ENCODE measurements at places on chromosomes 4 and X.

DNA sequence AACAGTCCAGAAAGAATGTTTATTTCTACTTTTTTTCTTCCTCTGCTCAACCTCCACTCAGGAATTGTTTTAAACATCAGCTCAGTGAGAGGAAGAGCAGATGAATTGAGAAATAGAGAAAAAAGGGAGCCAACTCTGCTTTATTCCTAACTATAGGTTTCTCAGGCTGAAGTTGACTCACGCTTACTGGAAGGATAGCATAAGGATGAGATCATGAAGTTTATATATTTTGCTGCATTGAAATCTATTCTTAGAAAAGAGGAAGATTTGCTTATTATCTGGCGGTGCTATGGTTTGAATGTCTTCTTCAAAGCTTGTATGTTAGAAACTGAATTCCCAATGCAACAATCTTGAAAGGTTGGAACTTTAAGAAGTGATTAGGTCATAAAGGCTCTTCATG lies 1673.4 kb upstream of the PCDH7 start:
- DNase-seq = no peak

- no peak for DNase-seq
Measured at GRCh38 chr4:165470009-165470408, 91.2 kb downstream of the CPE start.

DNA sequence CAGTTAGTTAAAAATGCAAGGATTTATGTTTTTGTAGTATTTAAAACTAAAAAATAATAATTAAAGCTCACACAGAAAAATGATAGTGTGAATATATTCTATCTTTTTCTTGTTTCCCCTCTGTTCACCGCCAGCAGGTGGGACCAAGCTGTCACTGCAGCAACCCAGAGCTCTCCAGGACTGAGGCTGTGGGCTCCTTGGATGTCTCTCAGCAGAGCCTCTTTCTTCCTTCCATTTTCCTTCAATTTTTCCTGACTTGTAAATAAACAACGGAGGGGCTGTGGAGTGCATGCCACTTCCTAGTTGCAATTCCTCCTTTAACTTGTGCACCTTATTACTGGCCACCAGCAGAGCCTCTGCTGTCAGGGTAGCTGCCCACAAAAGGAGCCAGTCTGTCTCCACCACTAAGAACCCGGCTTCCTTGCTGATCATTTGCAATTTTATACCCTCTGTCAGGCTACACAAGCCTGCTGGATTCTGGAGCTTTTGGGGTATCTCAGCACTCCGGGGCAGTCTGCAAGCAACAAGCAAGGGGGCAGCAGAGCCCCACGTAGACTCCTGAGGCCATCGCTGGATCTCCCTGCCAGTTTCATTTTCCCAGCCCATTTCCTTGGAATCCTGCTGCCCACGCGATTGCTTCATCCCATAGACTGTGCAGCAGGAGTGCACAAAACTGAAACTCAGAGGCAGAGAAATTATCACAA lies 1467.4 kb downstream of the C4orf33 start:
- no peak for DNase-seq

- no peak for DNase-seq
Measured at GRCh38 chr4:6205567-6205931, 5.2 kb upstream of the JAKMIP1 start.

DNA sequence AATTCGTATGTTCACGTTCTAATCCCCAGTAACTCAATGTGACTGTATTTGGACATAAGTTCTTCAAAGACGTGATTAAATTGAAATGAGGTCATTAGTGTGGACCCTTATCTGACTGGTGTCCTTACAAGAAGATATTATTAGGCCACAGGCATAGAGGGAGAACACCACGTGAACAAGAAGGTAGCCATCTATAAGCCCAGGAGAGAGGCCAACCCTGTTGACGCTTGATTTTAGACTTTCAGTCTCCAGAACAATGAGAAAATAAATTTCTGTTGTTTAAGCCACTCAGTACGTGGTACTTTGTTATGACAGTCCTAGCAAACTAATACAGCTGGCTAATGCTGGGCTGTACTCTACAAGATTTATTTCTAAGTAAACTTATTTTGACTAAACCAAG lies 1.5 kb upstream of the EIF1AX start:
- DNase-seq = no peak

DNA sequence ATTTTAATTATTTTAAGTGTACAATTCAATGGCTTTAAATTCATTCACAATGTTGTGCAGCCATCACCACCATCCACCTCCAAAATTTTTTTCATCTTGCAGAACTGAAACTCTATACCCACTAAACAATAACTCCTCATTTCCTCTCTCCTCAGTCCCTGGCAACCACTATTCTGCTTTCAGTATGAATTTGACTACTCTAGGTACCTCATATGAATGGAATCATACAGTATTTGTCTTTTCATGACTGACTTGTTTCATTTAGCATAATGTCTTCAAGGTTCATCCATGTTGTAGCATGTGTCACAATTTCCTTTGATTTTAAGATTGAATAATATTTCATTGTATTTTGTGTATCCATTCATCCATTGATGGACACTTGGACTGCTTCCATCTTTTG lies 46.9 kb downstream of the KIF4A start:
- DNase-seq = no peak

- no peak for DNase-seq
Measured at GRCh38 chr4:141730805-141731204, 94.4 kb downstream of the IL15 start.

DNA sequence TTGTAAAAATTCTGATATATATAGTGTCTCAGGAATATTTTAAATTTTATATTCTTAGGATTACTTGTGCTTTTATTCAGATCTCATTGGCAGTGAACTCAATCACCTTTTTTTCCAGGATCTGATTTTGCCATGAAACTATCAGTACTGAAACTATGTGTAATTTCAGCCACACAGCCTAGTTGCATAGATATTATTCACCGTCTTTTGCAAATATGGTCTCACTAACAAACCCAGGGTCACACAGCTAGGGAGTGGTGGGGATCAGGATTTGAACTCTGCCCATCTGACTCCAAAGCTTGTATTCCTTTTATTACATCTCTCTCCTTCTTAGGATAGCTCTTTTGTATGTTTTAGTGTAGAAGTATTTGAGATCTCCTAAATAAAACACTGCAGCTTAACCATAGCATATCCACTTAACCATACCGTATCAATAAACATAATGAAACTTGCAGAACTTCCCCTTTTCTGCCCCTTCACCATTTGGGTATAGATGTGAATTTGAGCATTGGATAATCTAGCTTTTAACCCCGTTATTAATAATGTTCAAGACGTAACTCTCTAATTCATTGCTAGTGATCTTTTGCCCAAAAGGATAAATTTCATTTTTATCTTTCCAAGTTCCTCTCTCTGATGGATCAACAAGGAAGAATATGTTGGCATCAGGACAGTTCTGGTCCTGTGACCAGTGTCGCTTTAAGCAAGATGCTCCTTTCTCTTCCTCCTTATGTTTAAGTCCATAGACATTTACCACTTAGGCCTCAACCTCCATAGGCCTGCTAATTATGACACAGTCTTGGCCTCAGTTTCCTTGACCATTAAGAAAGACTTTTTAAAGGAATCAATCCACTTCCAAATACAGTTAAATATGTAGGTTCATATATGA lies 74.6 kb downstream of the RAPGEF2 start:
- no peak for DNase-seq

DNA sequence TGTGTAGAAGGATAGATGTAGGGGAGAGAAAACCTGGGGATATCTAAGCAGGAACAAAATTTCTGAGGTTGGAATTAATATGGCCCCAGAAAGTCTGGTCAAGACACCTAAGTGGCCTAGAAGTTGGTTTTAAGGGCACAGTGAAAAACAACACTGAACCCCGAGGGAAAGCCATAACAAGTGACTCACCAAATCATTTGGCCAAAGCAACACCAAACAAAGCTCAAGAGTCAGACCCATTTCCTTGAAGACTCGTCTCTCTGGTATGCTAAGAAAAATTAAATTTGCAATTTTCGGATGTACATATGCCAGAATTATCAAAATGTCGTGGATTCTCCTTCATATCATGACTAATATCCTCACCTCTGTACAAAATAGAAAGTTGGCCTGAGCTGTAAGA lies 162.9 kb downstream of the SMIM20 start:
- no peak for DNase-seq

GRCh38 chr4:34371676-34372075 lies 1872.6 kb downstream of the ARAP2 start:
- DNase-seq = no peak

DNA sequence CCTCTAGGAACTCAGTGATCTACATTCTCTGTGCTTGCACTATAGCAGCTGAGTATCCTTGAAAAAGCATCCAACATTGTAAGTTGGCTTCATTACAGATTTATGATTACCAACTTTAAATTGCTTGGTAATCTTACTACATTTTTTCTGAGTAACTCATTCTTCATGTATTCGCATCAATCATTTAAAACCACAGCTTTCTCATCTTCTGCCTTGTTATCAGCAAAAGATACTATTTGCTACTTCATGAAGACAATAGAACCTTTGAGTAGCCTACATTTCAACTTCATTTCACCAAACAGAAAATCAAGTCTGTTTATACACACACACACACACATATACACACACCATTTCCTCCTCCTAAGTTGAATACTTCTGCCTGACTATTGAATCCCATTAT lies 6.2 kb upstream of the DCAF8L2 start:
- DNase-seq = no peak

DNA sequence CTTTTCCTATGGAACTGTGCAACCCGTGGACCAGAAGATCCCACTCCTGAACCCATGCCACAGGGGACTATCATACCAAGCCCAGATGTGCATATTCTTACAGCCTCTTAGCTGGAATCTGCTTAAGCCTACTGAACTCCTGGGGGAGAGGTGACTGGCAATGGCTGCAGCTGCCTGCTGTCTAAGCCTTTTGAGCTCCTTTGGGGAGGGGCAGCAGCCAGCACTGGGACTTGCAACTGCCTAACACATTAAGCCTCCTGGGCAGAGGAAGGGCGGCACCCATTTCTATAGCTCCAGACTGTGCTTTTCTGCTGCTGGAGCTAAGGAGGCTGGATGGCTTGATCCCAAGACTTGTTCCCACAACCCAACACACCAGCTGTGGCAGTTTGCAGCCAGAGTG lies 117.9 kb upstream of the VEGFC start:
- DNase-seq = no peak

- no peak for DNase-seq
Measured at GRCh38 chrX:124342174-124342867, 4.0 kb upstream of the SH2D1A start.

GRCh38 chrX:107725761-107726555 lies 49.6 kb downstream of the TSC22D3 start:
- DNase-seq = no peak

GRCh38 chrX:32948130-32948529 lies 263.2 kb downstream of the DMD start:
- no peak for DNase-seq

GRCh38 chr4:181982437-181982836 lies 260.8 kb upstream of the TENM3 start:
- DNase-seq = no peak

GRCh38 chrX:133559909-133560308 lies 144.6 kb upstream of the GPC4 start:
- DNase-seq = no peak

- DNase-seq = no peak
Measured at GRCh38 chrX:15530318-15530717, 29.7 kb downstream of the BMX start.

GRCh38 chr4:94576210-94576609 lies 124.5 kb downstream of the PDLIM5 start:
- no peak for DNase-seq

DNA sequence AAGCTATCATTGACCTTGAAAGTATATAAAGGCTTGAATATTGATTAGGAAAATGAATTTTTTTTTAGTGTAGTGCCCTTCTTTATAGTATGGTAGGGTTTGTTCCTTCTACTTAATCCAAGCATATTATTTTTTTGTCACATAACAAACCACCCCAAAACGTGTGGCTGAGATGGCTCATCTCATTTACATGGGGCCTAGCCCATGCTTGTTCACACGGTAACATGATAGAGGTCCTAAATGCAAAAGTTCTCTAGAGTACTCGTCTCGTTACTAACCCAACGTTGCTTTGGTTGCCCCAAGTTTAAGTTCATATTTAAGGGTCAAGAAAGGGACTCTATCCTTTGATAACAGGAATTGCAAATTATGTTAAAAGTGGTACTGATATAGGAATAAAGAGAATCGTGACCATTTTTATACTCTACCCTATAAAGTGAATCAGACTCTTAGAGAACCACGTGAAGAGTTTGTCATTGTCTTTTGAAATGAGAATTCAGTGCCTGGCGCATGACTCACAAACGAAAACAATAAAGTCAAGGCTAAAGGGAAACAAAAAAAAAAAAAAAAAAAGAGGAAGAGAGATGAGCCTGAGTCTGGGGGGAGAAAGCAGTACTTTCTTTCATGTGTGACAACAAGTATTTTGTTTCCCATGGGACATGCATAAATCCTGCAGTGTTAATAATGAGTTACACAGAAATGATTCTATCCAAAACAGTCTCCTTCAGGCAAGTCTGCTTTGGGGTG lies 402.8 kb upstream of the NWD2 start:
- DNase-seq = no peak

- no peak for DNase-seq
Measured at GRCh38 chrX:129877401-129877800, 28.6 kb upstream of the UTP14A start.

Data from stimulated activated CD8-positive, alpha-beta memory T cell treated with anti-CD3 and anti-CD28 coated beads, Interleukin-7, amount 100 ng/mL, for 24 hours (primary cell).